ENCODE measurements at places on chromosomes 7 and 10. TPM values are rescaled to one million over a fixed set of nuclear protein-coding genes. Genes with fewer than 3 reads are reported as not detected.

DNA sequence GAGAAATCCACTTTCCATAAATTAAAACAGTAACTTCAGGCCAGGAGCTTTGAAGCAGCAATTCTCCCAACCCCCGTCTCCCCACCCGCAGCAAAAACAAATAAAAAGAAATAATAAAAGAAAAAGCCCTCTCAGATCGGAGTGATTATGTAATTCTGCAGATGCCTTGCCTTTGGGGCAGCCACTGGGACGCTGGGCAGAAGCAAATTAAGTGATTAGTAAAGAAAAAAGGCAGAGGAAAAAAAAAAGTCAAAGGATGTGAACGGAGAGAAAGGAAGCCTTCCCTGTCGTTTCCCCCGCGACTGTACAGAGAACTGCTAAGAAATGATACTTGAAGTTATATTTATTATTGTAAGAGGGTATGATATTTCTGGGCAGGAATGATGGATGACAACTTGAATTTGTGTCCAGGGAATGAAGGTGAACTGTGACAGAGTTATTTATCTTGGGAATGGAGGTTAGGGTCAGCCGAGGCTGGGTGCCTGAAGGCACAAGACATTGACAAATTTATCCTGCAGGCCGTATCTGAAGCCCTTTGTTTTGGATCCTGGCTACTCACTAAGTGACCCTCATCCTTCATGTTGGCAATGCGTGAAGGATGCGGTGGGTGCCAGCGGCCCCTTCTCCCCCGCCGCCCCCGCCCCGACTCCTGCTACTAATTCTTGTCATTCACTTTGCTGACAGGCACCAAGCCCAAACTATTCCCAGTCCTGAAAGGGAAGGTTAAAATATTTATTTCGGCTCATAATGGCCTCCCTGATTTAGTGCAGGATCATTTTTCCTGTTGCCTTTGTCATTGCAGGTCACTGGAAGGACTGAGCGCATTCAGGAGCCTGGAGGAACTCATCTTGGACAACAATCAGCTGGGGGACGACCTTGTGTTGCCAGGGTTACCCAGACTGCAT, 604.0 kb downstream of the LRMDA start:
- ATAC-seq = no peak

DNA sequence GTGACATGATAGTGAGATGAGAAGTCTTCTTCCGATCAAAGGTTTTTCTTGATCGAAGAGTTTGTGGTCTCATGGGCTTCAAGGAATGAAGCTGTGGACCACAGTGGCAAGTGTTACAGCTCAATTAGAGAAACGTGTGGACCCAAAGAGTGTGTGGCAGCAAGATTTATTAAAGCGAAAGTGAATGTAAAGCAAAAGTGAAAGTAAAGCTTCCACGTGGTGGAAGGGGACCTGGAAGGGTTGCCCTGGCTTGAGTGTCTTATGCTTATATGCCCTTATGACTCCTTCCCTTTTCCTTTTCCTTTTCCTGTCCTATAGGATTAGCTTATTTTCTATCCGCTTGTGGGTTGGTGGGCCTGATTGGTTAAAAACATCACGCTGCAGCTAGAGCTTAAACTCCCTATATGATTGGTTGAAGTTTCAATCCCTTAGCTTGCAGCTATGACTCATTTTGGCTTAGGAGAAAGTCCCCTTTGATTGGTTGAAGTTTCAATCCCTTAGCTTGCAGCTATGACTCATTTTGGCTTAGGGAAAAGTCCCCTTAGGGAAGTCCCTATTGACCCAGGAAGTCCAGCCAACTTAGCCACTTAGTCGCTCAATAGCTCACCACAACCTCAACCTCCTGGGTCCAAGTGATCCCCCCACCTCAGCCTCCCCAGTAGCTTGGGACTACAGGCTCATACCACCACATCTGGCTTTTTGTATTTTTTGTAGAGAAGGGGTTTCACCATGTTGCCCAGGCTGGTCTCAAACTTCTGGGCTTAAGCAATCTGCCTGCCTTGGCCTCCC, 34.7 kb downstream of the MRPS24 start:
- peak; percentile 83 for ATAC-seq

DNA sequence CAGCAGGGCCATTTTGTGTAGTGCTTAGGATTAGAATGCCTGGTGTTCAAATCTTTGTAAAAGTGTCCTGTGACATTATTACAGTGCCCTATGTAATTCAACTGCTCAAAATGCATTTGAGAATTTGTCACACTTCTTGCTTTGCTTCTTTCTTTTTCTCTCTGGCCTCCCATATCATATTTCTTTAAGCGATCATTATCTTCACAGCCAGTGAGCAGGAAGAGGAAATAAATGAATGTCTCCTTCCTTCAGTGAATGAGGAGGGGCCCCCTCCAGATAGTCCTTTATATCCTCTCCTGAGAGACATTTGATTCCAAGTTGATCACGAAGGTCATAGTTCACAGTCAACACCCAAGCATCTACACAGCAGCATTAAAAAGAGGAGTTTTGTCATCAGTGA, 425.1 kb upstream of the NPVF start:
- ATAC-seq = no peak

- no peak for ATAC-seq
Measured at GRCh38 chr10:62803724-62804355, 680 bp upstream of the ADO start.

DNA sequence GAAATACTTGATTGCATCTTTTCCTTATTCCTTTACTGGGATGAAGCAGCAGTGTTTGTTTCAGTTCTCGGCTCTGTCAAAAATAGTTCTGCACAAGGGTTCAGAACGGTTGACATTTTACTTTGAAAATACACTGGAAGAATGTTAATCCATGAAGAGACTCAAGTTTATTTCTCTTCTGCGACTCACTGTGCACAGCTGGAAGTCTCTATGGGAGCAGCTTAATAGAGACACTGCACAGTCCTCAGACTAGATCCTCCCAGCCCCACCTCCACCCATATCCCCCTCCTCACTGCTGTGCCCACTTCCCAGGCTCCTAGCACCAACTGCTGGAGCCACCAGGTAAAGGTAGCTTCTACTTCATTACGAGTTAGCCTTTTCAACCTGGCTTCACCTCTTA, 517.8 kb downstream of the GRID1 start:
- ATAC-seq = no peak

DNA sequence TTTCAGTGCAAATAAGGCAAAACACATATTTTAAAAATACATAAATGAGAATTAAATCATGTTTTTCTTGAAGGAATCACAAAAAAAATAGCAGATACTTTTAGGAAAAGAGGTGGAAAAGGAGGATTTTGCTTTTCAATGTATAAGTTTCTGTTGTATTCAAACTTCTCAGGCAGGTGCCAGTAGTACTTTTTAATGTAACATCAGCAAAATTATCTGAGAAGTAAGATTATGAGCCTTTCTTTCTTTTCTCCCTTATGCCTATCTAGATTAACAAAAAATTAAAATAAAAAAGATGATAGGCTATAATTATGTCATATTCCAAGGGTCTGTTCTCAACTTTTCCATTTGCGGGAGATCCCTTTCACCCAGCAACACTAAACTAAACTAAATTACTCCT, 2.6 kb downstream of the DRGX start:
- no peak for ATAC-seq

DNA sequence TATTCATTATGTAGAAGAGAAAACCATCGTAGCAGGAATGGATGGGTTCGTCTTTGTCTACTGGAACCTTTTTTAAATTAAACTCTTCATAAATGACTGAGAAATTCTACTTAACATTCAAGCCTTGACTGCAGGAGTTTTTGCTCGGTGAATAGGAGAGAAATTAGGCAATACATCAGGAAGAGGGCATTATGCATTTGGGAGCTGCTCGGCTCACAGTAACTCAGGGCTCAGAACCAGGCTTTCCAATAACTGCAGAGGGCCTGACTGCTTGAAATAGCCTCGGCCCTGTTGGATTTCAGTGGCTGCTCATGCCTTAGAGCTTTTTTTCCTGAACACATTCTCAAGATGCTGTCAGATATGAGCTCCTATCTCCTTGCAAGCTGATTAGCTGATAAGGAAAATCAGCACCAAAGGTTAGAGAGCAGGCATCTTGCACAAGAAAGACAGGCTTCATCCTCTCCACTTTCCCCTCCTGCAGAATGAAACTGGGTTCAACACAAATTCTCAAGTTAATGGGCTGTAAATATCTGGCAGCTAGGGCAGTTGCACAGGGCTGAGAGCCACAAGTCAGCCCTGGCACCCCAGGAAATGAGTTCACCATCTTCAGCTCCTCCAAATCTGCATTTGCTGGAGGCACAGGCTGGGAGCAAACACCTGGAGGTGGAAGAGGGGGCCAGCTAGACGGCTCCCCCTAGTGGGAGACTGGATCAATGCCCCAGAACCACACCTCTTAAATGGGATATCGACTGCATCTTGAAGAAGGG, 24.3 kb downstream of the TECTB start:
- peak; percentile 39 for ATAC-seq

GRCh38 chr7:79615871-79616640, 162.6 kb upstream of the MAGI2 start:
- ATAC-seq = no peak

Gene HOGA1
- not detected for total RNA-seq
